Keratinocyte (primary cell): ENCODE measurements at places on chromosomes 2 and 18. TPM values are rescaled to one million over a fixed set of nuclear protein-coding genes. Genes with fewer than 3 reads are reported as not detected.

DNA sequence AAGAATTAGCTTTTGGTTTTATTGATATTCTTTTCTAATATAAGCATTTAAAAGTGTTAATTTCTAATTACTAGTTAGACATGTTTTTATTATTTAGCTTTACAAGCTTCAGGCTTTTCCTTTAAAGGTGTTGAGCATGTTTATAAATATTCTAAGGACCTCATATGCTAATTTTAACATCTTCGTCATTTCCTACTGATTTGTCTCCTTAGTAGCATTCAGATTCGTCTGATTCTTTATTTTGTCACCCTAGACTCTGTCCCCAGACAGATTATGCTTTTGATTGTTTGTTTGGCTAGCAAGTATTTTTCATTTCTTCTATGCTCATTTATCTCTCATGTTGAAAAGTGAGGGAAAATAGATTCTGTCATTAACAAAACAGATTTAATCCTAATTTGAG, 51.7 kb downstream of the EIF5B start:
- no peaks in the 10 kb centered on the region for H3K4me1 ChIP-seq
- H3K36me3 ChIP-seq, result peaks cover 10% of the 10 kb centered on the region
- no peak for DNase-seq
- H3K27ac ChIP-seq, result no peak overlapping the region
- H3K4me3 ChIP-seq, result no peak overlapping the region

GRCh38 chr18:23207191-23207955, 72.1 kb downstream of the CABLES1 start:
- H3K27me3 ChIP-seq, result no peaks in the 10 kb centered on the region
- DNase-seq, result no peak
- H3K4me3 ChIP-seq, result no peak overlapping the region
- no peak overlapping the region for H3K27ac ChIP-seq

- no peak overlapping the region for H3K4me3 ChIP-seq
- no peaks in the 10 kb centered on the region for H3K27me3 ChIP-seq
- no peaks in the 10 kb centered on the region for H3K4me1 ChIP-seq
- H3K27ac ChIP-seq, result no peak overlapping the region
- no peak for DNase-seq
These were observed 188.9 kb upstream of the FAM98A start for GRCh38 chr2:33788044-33788443.

GRCh38 chr18:13368080-13368813, 149.7 kb downstream of the LDLRAD4 start:
- H3K36me3 ChIP-seq, result no peaks in the 10 kb centered on the region
- no peaks in the 10 kb centered on the region for H3K4me1 ChIP-seq
- no peak overlapping the region for H3K27ac ChIP-seq
- no peaks in the 10 kb centered on the region for H3K27me3 ChIP-seq
- no peak for DNase-seq

DNA sequence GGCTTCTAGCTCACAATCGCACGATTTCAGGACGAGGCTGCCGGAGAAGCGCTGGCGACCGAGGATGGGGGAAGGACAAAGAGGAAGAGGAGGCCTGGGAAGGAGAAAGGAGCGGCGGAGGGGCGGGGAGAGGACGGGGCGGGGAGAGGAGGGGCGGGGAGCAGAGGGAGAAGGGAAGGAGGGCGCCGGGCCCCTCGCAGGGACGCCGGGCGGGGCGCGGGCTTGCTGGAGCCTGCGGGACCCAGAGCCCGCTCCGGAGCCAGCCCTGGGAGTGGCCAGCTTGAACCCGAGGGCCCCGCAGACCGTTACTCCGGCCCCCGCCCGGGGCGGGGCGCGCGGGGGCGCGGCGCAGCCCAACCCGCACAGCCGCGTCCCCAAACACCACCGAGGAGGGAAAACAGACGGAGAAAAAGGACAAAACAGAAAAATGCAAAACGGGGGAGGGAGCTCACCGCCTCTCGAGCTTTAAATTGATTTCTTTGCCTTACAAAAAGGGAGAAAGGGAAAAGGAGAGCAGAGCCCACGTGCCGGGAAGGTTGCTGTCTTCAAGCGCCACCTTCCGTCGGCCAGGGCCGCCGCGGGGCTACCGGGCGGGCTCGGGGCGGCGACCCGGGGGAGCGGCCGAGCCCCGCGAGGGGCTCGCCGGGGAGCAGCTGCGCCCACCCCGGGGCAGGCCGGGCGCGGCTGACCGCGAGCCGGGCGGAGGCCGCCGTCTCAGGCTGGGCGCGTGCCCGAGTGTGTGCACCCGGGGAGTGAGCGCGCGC, 781 bp upstream of the SOX11 start:
- no peaks in the 10 kb centered on the region for H3K36me3 ChIP-seq
- H3K27me3 ChIP-seq, result peaks cover 59% of the 10 kb centered on the region
- no peak overlapping the region for H3K4me3 ChIP-seq
- H3K27ac ChIP-seq, result no peak overlapping the region
- H3K4me1 ChIP-seq, result no peaks in the 10 kb centered on the region
- no peak for DNase-seq

- no peaks in the 10 kb centered on the region for H3K27me3 ChIP-seq
- H3K4me3 ChIP-seq, result no peak overlapping the region
- DNase-seq, result no peak
- H3K27ac ChIP-seq, result no peak overlapping the region
- H3K36me3 ChIP-seq, result no peaks in the 10 kb centered on the region
These were observed 197.9 kb downstream of the DSEL start for GRCh38 chr18:67318651-67319050.

DNA sequence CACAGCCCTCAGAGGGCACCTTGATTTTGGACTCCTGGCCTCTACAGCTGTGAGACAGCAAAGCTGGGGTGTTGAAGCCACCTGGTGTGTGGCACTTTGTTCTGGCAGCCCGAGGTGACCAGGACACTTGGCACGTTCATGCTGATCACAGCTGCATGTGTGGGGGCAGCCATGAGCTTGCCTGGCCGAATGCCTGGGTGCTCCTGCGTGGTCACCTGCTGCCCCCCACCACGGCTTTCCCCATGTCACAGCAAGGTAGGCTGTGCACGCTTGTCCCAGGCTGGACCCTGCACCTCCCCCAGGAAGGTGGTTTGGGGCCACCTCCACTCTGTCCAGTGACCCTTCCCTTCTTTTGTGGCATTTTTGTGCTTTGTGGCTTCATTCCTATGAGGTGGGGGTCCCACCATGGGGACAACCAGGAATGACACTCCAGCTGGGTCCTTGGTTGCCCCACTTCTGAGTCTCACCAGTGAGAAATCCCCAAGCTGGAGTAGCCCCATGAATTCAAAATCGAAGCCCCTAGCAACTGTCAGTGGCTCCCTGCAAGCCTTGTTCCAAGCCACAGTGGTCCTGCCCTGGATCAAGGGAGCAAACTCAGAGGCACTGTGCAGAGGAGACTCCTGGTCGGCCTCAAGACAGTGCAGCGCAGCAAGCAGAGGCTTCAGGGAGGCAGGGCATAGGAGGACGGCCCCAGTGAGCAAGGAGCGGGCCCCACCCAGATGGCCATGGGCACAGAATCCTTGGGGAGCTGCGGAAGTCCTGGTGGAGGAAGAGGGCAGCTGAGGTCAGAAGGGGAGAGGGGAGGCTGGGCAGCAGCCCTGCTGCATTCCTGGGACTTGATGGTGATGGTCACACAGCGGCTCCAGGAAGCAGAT, 121.4 kb upstream of the HS6ST1 start:
- H3K4me3 ChIP-seq, result no peak overlapping the region
- H3K27ac ChIP-seq, result no peak overlapping the region
- no peak for DNase-seq
- H3K4me1 ChIP-seq, result no peaks in the 10 kb centered on the region
- H3K27me3 ChIP-seq, result no peaks in the 10 kb centered on the region
- H3K36me3 ChIP-seq, result no peaks in the 10 kb centered on the region

GRCh38 chr2:120367649-120368048, 21.7 kb downstream of the INHBB start:
- no peak overlapping the region for H3K27ac ChIP-seq
- no peaks in the 10 kb centered on the region for H3K27me3 ChIP-seq
- DNase-seq, result no peak
- no peaks in the 10 kb centered on the region for H3K36me3 ChIP-seq

GRCh38 chr18:4453874-4454536, 1.1 kb downstream of the DLGAP1 start:
- no peak for DNase-seq
- H3K36me3 ChIP-seq, result no peaks in the 10 kb centered on the region
- H3K4me1 ChIP-seq, result no peaks in the 10 kb centered on the region
- H3K4me3 ChIP-seq, result no peak overlapping the region
- no peak overlapping the region for H3K27ac ChIP-seq
- H3K27me3 ChIP-seq, result peaks cover 29% of the 10 kb centered on the region

- no peaks in the 10 kb centered on the region for H3K4me1 ChIP-seq
- H3K27me3 ChIP-seq, result no peaks in the 10 kb centered on the region
- no peak for DNase-seq
- H3K27ac ChIP-seq, result no peak overlapping the region
- no peaks in the 10 kb centered on the region for H3K36me3 ChIP-seq
These were observed 13.1 kb downstream of the PID1 start for GRCh38 chr2:229257985-229258384.

- H3K36me3 ChIP-seq, result no peaks in the 10 kb centered on the region
- peaks cover 4% of the 10 kb centered on the region for H3K4me1 ChIP-seq
- DNase-seq, result no peak
- H3K4me3 ChIP-seq, result no peak overlapping the region
These were observed 323.9 kb upstream of the RND3 start for GRCh38 chr2:150811259-150811855.

GRCh38 chr2:171479154-171479814, 43.0 kb upstream of the CYBRD1 start:
- no peak for DNase-seq
- H3K36me3 ChIP-seq, result peaks cover 10% of the 10 kb centered on the region
- no peak overlapping the region for H3K4me3 ChIP-seq
- no peaks in the 10 kb centered on the region for H3K4me1 ChIP-seq
- H3K27ac ChIP-seq, result no peak overlapping the region

GRCh38 chr2:120319686-120320317, 26.1 kb upstream of the INHBB start:
- H3K4me3 ChIP-seq, result no peak overlapping the region
- no peaks in the 10 kb centered on the region for H3K36me3 ChIP-seq
- DNase-seq, result no peak
- peaks cover 8% of the 10 kb centered on the region for H3K4me1 ChIP-seq
- H3K27ac ChIP-seq, result no peak overlapping the region

DNA sequence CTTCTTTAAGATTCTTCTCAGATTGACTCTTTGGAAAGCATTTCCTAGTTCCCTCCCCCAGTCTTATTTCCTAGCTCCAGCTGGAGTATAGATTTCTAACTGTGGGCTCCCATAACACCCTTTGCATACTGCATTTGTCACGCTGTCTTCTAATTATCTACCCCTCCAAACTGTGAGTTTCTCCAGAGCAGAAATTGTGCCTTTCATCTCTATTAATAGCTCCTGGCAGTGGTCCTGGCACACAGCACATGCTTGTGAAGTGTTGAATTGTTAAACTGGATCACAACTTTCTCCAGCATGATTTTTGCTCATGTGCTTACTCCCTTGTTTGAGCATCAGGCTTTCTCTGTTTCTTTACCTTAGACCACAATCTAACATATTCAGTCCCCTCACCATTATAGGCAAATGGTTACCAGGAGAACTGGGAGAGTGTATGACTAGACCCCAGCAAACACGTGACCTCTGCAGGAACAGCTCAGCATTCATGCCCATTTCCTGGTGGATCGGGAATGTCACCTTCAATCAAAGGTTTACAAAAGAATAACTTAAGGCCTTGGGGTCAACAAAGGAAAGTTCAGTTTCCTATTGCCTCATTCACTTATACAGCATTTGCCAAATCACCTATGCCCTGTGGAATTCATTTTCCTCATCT, 175.7 kb upstream of the TANK start:
- H3K27ac ChIP-seq, result no peak overlapping the region
- H3K27me3 ChIP-seq, result no peaks in the 10 kb centered on the region
- no peaks in the 10 kb centered on the region for H3K4me1 ChIP-seq
- no peaks in the 10 kb centered on the region for H3K36me3 ChIP-seq
- DNase-seq, result no peak
- H3K4me3 ChIP-seq, result no peak overlapping the region

GRCh38 chr2:186595219-186595618, 5.4 kb downstream of the ITGAV start:
- no peak overlapping the region for H3K4me3 ChIP-seq
- peaks cover 41% of the 10 kb centered on the region for H3K4me1 ChIP-seq
- no peak overlapping the region for H3K27ac ChIP-seq
- no peaks in the 10 kb centered on the region for H3K36me3 ChIP-seq

DNA sequence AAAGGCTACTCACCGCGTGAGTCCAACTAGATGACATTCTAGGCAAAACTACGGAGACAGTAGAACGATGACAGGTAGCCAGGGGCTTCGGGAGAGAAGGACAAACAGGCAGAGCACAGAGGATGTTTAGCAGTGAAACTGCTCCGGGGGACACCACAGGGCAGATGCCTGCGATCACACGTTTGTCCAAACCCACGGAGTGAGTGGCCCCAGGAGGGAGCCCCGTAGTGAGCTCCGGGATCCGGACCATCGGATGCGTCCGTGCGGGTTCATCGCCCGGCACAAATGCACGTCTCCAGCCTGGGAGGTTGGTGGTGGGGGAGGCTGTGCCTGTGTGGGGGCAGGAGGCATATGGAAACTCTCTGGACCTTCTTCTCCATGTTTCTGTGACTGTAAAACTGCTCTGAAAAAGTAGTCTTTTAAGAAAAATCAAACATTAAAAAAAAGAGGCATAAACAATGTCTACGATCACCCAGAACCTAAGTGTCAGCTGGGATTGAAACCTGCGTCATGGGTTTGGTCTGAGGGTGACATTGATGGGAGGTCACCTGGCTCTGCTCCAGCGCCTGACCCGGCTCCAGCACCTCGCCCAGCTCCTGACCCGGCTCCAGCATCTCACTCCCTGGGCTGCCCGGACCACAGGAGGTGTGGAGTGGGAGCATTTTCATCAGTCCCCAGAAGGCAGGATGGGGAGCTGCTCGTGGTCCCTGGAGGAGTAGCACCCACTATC, 83.0 kb upstream of the CTDP1 start:
- DNase-seq, result no peak
- no peaks in the 10 kb centered on the region for H3K36me3 ChIP-seq
- H3K27ac ChIP-seq, result no peak overlapping the region
- peaks cover 4% of the 10 kb centered on the region for H3K27me3 ChIP-seq
- H3K4me3 ChIP-seq, result no peak overlapping the region

DNA sequence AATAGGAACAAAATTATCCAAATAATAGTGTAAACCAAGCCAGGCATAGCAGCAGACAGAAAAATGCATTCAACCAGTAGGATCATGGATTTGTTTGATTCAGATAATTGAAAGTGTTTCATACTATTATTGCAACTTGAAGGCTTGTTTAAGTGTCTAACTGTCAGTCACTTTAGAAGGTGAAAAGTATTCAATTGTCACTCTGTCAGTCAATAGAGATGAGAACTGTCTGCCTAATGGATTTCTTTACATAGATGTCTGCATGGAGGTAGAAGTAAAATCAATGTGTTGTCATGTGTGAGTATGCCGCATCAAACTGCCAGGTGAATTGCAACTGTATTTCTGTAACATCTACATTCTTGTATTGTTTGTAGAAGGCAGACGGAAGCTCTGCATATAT, 65.0 kb downstream of the ZNF407 start:
- no peaks in the 10 kb centered on the region for H3K27me3 ChIP-seq
- no peaks in the 10 kb centered on the region for H3K4me1 ChIP-seq
- DNase-seq, result no peak
- no peak overlapping the region for H3K4me3 ChIP-seq

Gene ALLC
- not detected in 3 replicates for polyA plus RNA-seq

Gene C2orf66
- polyA plus RNA-seq, result 0.32 to 2.9 TPM (median 2.2 TPM) in 3 replicates

Gene HOXD11
- 0.08 TPM in 1 of 3 replicates, not detected in the others for polyA plus RNA-seq

Gene C2orf15
- 0.31 to 0.75 TPM (median 0.48 TPM) in 3 replicates for polyA plus RNA-seq

Gene CYB5A
- 42.2 to 49.4 TPM (median 42.6 TPM) in 3 replicates for polyA plus RNA-seq

Gene TLX2
- not detected in 3 replicates for polyA plus RNA-seq

Gene RAB31
- polyA plus RNA-seq, result 40.4 to 53.9 TPM (median 47.0 TPM) in 3 replicates

Gene ADGRF3
- 0.08 to 0.27 TPM (median 0.17 TPM) in 3 replicates for polyA plus RNA-seq

Gene SERPINB12
- 0.05 to 0.21 TPM (median 0.10 TPM) in 3 replicates for polyA plus RNA-seq

Gene KCNS3
- polyA plus RNA-seq, result 5.6 to 7.3 TPM (median 7.2 TPM) in 3 replicates

Gene FLACC1
- 0.12 to 0.43 TPM (median 0.35 TPM) in 3 replicates for polyA plus RNA-seq

Gene GGCX
- 34.3 to 39.1 TPM (median 35.6 TPM) in 3 replicates for polyA plus RNA-seq

Gene SKA1
- polyA plus RNA-seq, result 1.1 to 8.4 TPM (median 7.2 TPM) in 3 replicates

Gene CREG2
- polyA plus RNA-seq, result 1.7 to 2.8 TPM (median 1.8 TPM) in 3 replicates
